Germinal center (tissue), 1 donor: ENCODE measurements at places on chromosomes 1 and 21.

DNA sequence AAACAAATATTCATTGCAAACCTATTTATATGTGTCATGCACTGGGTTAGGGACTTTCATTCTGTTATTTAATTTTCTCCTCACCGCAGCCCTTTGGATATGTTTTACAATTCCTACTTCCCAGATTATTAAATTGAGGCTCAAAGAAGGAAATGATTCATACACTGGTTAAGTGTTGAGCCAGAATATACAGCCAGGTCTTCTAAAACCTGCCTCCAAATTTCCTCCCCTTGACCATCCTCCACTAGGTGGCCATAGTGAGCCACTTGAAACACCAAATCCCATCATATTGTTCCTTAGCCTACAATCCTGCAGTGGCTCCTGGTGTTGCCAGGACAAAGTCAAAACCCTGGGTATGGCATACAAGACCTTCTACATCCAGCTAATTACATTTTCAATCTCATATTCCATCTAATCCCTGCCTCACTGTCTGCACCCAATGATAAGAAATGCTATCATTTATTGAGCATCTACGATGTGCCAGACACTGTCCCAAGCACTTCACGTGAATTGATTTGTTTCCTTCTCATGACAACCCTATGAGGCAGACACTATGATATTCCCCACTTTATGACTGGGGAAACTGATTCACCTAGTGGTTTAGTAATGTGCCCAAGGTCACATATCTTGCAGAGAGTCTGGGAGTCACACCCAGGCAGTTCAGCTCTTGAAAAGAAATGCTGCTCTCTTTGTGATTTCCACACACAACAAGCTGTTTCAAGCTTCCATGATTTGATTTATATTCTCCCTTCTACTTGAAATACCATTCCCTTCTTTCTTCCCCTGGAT is 23.6 kb upstream of the KIRREL1 start:
- DNase-seq = peak; percentile 41

- DNase-seq = no peak
These were observed 99.0 kb downstream of the KCNN3 start for GRCh38 chr1:154770897-154771594.

- DNase-seq = no peak
These were observed 535.8 kb upstream of the DAB1 start for GRCh38 chr1:57959531-57960241.

DNA sequence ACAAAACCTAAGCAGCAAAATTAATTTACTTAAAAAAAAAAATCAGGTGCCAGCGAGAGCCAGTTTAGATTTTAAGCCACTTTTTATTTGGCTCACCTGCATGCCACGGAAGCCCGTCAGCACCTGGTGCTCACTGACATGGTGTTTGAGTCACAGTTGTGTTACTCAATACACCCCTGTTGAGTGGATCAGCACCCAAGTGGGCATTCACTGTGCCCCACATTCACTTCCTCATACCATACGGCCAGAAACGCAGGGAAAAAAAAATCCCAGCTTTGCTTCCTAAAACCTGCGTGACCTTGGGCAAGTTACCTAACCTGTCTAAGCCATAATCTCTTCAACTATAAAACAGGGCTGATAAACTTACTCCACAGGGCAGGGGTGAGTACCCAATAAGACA is 42.8 kb upstream of the SIM2 start:
- DNase-seq = no peak

DNA sequence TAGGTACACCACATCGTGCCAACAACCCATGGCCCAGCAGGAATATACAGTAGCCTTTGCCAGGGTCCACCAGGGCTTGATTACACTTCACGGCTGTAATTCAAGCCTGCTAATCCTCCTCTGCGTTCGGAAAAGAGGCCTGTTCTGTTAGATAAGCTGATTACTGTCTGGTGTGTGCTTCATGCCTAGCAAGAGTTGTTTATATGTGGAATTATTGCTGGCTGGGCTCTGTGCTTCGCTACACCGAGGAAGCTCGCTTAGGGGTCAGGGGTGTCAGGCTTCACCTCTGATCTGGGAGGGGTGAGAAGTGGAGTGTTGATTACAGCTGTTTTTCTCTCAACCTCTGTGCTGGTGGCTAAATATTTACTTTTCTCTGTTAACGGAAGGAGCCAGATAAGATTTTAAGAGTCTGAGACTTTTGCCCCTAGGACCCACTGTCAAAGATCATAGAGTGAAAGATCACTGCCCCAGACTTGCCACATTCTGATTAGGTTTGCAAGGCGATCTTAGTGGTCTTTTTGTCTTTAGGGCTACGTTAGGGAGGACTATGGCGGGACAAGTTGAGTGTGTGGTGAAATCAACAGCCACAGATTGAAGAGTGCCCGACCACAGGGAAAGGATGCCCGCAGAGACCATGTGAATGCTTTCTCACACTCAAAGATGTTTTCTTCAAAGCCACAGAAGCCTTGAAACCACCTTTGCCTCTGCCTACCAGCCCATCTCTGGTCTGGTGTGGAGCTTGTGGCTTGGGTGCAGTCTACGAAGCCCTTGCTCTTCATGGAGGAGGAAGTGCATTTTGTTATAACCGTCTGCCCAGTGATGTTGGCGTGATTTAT is 216.1 kb downstream of the PBX1 start:
- no peak for DNase-seq
